Common myeloid progenitor, CD34-positive (primary cell): ENCODE measurements at places on chromosomes 5 and 9.

- DNase-seq = no peak
Observed at GRCh38 chr5:113063927-113064326, 87.3 kb downstream of the DCP2 start.

- DNase-seq = peak; percentile 56
Observed at GRCh38 chr5:56323505-56323904, 90.4 kb upstream of the ANKRD55 start.

- no peak for DNase-seq
Observed at GRCh38 chr5:129019401-129019908, 54.2 kb downstream of the SLC27A6 start.

DNA sequence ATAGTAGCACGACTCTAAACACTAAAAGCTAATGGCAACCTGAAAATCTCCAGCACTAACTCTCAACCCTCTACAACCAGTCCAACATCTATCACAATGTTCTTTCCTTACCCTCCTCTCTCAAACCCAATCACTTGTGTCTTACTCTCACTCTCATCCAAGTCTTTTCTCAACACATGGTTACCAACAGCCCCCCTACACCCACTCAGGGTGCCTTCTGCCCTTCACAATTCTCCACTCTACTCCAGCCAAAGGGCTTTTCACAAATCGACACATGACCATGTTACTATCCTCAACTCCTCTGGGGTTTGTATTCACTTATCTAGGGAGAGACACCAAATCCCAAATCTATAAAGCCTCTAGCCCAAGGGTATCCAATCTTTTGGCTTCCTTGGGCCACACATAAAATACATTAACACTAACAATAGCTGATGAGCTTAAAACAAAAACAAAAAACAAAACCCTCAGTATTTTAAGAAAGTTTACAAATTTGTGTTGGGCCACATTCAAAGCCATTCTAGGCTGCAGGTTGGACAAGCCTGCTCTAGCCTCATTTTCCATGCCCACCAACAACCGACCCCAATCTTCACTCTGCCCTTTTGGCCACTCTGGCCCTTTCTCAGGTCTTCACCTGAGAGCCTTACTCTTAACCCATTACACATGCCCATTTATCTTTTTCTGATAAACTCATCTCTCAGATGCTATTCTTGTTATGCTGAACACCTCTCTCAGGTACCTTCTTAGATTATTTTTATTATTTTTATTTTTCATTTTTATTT is 11.7 kb downstream of the HSPA9 start:
- DNase-seq = no peak

DNA sequence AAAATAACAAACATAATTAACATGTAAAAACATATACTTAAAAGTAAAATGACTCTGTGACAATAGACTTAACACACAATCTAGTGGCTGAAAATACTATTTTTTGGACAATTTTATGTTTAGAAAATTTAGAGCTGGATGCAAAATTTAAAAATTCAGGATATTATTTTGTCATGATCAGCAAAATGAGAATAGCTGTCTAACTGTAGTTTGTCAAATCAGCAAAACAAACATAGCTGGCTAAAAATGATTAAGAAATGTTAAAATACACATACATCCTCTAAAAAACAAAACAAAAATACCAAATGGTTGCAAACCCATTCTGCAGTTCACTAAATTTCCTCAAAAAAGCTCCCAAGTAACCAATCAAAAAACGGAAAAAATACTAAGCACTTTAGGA is 18.6 kb downstream of the C9orf72 start:
- DNase-seq = no peak
